Bladder microvascular endothelial cell (primary cell): ENCODE measurements at places on chromosomes 11 and 22. TPM values are rescaled to one million over a fixed set of nuclear protein-coding genes. Genes with fewer than 3 reads are reported as not detected.

SLC5A12 gene
- total RNA-seq, result not detected in 2 replicates

TMX2 gene
- 40.0 and 72.9 TPM in 2 replicates for total RNA-seq

TCP11L1 gene
- 10.0 and 18.1 TPM in 2 replicates for total RNA-seq

CCDC89 gene
- total RNA-seq, result 0.13 and 0.32 TPM in 2 replicates

IGF2 gene
- 6.3 and 19.1 TPM in 2 replicates for total RNA-seq
